ENCODE measurements at places on chromosomes 6 and 20.
A peak's percentile ranks its signal among the peaks of the same experiment; 100 is the strongest.

DNA sequence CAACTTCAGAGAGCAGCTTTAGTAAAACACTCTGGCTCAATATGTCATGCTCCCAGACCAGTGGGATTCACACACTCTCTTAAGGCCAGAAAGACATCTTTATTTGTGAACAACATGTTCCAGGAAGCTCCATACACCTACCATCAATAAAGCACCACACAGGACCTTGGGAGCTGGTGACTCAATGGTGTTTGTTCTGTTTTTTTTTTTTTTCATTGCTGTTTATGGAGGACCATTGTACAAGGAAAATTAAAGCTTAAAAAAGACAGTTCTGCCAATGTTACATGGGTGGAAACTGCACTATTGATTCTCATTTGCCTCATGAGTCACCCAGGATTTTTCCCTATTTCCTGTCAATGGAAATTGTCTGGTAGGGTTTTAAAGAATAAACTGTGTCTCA is 36.3 kb upstream of the TENT5A start:
- peak; percentile 74 for DNase-seq

DNA sequence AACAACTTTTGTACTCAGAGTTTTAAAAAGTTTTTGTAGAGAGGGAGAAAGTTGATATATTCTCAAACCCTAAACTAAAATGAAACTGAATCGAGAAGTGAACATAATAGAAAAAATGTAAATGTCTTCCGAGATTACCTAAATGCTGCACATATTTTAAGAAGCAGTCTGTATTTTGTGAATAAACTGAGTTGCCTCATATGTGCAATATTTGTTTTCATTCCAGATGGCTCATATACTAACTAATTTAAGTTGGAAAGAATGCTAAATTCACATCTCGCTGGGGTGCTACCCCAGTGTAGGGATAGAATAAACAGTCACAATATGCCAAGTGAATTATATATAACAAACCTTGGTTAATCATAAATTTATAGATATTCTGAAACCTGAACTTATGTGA is 285.9 kb upstream of the THEMIS start:
- DNase-seq, result no peak

GRCh38 chr6:64054861-64055260 is 419.3 kb downstream of the PHF3 start:
- DNase-seq, result no peak

GRCh38 chr20:14960831-14961230 is 623.4 kb upstream of the FLRT3 start:
- DNase-seq, result no peak

DNA sequence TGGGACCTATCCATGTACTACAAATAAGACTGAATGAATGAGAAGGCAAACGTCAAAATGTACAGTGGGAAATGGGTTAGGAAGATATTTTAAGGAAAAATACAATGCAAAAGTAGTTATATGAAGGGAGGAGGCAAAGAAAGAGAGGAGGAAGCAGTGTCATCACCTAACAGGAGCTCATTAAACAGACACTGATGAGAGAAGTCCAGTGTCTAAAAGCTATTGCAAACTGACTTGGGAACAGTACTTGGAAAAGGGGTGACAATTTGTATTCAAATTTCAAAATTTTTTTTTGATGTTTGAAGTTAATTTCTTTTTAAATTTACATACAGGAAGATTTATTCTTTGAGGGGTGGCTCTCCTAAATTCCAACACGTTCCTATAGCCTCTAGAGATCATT is 143.5 kb upstream of the NOX3 start:
- no peak for DNase-seq

DNA sequence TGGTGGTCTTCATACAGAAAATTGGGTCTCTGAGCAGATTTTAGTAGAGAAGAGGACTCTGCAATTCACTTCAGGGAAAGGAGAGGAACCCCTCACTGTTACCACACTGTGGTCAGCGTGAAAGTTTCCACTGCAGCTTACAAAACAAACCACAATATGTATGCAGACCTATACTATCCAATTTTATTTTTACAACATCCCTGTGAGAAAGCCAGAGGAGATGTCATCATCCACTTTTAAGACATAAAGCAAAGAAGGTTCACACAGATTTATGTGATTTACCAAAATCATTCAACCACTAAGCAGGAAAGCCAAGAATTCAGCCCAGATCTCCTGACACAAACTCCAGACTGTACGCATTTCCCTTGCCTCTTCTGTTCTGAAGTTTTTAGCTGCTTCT is 442.4 kb downstream of the FRK start:
- no peak for DNase-seq

GRCh38 chr20:34517114-34517505 is 888 bp downstream of the DYNLRB1 start:
- no peak for DNase-seq

- peak; percentile 59 for DNase-seq
Measured at GRCh38 chr20:23361119-23361475, 885 bp upstream of the GZF1 start.

DNA sequence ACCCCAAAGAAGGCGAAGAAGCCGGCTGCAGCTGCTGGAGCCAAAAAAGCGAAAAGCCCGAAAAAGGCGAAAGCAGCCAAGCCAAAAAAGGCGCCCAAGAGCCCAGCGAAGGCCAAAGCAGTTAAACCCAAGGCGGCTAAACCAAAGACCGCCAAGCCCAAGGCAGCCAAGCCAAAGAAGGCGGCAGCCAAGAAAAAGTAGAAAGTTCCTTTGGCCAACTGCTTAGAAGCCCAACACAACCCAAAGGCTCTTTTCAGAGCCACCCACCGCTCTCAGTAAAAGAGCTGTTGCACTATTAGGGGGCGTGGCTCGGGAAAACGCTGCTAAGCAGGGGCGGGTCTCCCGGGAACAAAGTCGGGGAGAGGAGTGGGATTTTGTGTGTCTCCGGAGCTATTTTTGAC is 69.6 kb downstream of the HFE start:
- DNase-seq, result peak; percentile 41

GRCh38 chr6:138004430-138005287 is 102.6 kb downstream of the PERP start:
- peak; percentile 34 for DNase-seq

- no peak for DNase-seq
Measured at GRCh38 chr6:1605893-1606779, 3.6 kb upstream of the FOXC1 start.

GRCh38 chr20:47315339-47316056 is 41.0 kb downstream of the ZMYND8 start:
- DNase-seq, result peak; percentile 96

DNA sequence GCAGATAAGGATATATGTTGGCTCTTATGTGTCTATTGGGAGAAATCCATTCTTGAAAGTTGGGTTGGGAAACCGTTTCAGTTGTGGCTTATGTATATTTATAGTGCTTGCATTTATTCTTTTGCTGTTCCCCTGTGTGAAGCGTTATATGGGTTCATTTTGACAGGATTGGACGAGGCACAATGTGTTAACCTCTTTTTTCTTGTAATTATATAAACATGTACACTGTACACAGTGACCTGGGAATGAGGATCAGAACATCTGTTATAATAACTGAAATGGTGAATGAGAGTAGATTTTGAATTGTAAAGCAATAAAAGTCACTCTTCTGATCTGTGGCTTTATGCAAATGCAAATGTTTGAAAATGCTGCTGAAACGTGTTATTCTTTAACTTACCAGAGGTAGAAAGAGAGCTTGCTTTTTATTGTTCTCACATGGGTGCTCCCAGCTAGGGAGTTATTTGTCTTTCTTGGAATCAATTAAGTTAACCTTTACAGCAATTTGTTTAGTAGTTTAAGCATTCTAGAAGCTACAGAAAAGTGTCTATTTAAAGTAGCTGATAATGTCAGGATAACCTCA is 213.7 kb downstream of the GRIK2 start:
- DNase-seq, result peak; percentile 90

DNA sequence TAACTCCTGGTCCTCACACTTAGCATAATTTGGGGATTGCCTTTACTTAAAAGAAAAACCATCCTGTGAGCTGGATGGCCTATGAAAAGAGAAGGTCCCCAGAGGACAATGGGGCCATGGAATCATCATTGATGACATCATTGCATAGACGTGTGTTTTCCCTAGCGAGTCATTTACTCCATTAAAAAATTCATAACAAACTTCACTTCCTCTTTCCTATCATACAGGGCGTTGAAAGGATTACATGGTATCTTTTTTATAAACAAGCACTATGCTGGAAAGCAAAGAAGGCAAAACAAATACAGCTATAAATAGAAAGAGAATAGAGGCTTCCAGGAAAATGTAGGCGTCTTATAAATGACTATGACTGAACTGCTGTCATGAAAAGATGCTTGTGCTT is 11.3 kb upstream of the COL12A1 start:
- no peak for DNase-seq

DNA sequence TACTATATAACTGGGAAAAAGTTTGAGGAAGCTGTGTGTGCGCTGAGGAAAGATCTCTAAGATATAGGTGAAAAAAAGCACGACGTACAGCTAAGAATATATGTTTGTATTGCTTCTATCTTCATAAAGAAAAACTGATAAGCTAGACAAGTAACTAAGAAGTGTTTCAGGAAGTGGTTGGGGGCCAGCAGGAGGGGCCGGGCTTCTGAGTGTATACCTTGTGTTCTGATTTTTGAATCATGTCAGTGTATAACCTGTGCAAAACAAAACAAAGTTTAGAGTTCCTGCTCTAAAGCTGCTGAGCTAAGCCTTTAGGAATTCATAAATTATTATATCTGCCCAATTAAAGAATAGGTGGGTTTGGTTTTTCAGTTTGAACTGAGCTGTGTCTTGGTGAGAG is 7.9 kb upstream of the OSER1 start:
- no peak for DNase-seq

- no peak for DNase-seq
Measured at GRCh38 chr20:36439731-36440072, 101.6 kb upstream of the MYL9 start.

DNA sequence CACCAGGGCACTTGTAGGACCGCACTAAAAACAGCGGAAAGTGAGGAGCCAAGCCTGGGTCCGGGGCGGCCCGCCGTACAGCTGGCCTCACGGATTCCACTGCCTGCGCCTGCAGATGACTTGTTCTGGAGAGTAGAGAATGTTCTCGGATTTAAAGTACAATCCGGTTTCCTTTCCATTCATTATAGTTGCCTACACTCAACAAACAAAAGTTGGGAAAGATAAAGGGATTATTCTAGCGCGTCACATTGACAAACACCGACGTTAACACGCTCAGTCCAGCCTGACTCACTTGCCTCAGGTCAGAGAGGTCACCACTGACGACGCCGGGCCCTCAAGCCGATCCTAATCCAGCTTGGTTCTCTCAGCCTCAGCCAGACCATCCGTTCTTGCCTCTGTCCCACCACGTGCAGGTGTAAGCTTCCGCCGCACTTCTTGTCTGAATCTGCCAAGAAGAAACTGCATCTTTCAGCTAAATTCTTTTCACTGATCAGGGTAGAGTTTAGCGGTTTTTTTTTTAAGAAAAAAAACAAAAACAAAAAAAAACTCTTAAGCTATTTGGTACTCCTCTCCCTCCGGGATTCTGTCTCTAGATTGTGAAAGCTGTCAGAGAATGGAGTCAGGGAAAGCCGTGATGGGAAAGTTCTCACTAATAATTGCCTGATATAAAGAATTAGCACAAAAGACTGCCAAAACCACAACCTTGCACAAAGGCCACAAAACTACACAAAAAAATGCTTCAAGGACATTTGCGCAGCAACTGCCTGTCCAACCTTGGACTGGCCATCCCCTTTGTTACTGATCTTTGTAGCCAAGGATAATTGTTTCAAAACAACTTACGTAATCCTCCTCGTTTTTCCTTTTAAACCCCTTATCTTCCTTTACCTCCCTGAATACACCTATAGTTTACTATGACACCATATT is 1.1 kb upstream of the PHF10 start:
- peak; percentile 75 for DNase-seq

- peak; percentile 95 for DNase-seq
Measured at GRCh38 chr6:166046226-166046625, 121.4 kb downstream of the TBXT start.

- DNase-seq, result no peak
Measured at GRCh38 chr6:125656287-125656870, 93.1 kb upstream of the HEY2 start.

- DNase-seq, result no peak
Measured at GRCh38 chr20:41373931-41374920, 7.6 kb upstream of the EMILIN3 start.

- no peak for DNase-seq
Measured at GRCh38 chr6:88856566-88856965, 106.9 kb downstream of the RNGTT start.

DNA sequence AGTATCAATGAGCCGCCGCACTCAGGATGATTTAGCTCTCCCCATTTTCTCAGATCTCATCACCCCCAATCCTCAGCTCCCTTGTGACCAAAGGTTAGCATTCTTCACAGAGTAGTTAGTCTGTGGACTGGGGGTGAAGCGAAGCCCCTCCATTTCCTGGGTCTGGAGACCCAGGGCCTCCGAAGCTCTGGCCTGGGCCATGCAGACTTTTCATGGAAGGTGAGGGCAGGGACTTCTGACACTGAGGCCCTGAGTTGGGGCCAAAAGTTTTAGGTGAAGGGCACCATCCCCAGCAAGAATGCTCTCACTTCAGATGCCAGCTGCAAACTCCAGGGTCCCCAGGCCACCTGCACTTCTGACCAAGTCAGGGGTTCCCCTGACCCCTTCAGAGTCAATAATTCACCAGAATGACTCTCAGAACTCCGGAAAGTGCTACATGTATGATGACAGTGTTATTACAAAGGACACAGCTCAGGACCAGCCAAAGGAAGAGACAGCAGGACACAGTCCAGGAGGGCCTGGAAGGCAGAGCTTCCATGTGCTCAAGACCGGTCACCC is 65.7 kb upstream of the DUSP22 start:
- no peak for DNase-seq

- no peak for DNase-seq
Measured at GRCh38 chr6:3259491-3259958, 778 bp downstream of the PSMG4 start.

GRCh38 chr20:36339646-36340592 is 33.8 kb downstream of the DLGAP4 start:
- DNase-seq, result no peak

DNA sequence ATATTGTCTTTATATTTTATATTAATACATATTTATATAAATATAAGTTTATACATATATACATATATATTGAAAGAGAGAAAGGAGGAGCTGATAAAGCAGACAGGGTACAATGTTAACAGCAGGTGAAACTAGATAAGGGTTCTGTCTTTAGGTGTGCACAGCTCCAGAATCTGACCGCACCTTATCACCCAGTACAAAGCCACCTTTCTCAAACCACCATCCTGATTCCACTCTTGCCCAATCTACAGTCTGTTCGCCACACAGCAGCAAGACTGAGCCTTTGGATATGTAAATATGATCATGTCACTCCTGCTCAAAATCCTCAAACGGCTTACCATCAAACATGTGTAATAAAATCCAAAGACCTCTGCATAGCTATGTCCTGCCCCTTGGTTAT is 34.7 kb upstream of the ASCC3 start:
- no peak for DNase-seq

- DNase-seq, result no peak
Measured at GRCh38 chr20:46364670-46365486, 41.5 kb downstream of the ELMO2 start.

GRCh38 chr6:71481011-71481410 is 192.4 kb downstream of the OGFRL1 start:
- DNase-seq, result no peak

GRCh38 chr6:159438106-159438505 is 254.9 kb downstream of the SOD2 start:
- no peak for DNase-seq

- no peak for DNase-seq
Measured at GRCh38 chr6:50467931-50468330, 245.4 kb upstream of the TFAP2D start.
